GM13976 (cell line): ENCODE measurements at places on chromosomes 3 and 15.

GRCh38 chr3:58116161-58116955 is 94.4 kb downstream of the DNASE1L3 start:
- DNase-seq = peak; percentile 66

DNA sequence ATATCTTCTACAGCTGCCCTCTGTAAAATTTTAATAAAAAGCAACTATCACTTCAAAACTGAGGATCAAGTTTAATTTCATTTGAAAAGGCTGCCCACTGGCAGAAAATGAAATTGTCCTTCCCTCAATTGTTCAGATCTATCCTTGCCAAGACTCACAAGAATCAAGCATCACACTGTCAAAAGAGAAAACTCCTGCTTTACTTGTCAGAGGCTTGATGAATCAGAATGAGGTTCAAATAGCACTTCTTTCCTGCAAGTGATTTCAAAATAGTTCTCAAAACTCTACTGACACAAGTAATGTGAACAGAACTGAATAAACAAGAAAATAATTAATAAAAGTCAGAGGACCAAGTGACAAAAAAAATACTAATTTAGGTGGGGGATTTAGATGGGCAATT is 70.6 kb downstream of the GOLIM4 start:
- no peak for DNase-seq

- DNase-seq = no peak
Observed at GRCh38 chr3:5138214-5138981, 16.3 kb downstream of the ARL8B start.

DNA sequence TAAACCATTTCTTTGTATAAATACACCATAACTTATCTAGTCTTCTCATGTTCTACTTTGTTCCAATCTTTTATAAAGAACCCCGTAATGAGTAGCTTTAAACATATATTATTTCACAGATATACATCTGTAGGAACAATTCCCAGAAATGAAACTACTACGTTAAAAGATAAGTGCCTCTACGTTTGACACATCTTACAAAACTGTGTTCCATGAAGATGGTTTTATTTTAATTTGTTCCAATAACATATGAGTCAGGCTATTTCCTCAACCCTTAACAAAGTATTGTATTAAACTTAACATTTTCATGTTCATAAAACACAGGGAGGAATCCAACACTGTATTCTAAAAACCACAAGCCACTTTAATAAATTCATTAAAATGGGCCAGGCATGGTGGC is 52.9 kb downstream of the TRPM7 start:
- DNase-seq = no peak

DNA sequence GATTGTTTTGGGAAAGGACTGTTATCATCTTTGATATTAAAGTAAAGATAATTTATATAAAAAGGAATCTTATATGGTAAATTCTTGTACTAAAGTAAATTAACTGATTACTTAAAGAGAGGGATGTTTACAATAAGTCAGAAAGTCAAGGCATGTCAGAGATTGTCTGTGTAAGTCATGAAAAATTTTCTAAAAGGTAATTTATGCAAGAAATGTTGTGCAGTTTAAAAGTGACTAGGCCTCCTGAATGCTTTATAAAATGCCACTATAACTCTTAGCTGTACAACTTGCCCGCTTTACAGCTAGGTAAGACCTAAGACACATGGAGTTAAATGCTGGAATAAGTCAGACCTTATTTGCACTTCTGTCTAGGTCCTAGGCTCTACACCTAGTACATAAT is 692.9 kb downstream of the GBE1 start:
- no peak for DNase-seq

- no peak for DNase-seq
Observed at GRCh38 chr15:61923173-61923572, 137.1 kb downstream of the VPS13C start.

GRCh38 chr3:128619146-128619890 is 31.3 kb downstream of the RPN1 start:
- no peak for DNase-seq

- no peak for DNase-seq
Observed at GRCh38 chr3:66401675-66402491, 98.9 kb downstream of the LRIG1 start.
